ENCODE measurements at places on chromosomes 7 and 10.

DNA sequence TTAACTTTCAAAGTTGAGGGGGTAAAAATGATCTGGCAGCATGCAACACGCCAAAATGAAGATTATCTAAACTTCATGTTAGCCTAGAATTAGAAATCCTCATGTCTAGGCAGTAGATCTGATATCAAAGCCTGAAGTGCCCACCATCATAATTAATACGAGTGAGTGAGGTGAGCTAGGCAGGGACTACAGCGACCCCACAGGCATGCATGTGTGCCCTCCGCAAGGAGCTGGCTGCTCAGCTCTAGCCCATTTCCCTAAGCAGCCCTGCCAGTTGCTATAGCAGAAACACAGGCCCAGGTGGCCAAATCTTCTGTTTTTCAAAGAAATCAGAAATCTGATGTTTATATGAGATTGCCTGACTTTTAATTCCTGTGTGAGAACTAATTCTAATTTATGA is 93.1 kb upstream of the IFRD1 start:
- DNase-seq: no peak

DNA sequence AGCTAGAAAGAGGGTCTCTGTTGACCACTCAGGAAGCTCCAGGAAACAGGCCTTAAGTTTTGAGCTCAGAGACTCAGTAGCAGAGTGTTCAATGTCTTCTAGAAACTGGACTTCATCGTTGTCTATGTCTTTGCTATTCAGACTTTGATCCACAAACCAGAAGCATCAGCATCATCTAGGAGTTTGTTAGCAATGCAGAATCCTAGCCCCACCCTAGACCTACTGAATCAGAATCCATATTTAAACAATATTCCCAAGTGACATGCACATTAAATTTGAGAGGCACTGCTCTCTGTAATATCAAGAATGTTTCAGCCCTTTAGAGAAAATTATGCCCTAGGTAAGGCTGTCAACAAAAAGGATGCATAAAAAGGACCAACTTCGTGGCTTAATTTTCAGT is 12.9 kb upstream of the OGDHL start:
- DNase-seq: no peak

GRCh38 chr7:156115582-156115981 is 303.3 kb upstream of the SHH start:
- DNase-seq: no peak

GRCh38 chr7:115059321-115059720 is 137.4 kb downstream of the MDFIC start:
- DNase-seq: no peak

DNA sequence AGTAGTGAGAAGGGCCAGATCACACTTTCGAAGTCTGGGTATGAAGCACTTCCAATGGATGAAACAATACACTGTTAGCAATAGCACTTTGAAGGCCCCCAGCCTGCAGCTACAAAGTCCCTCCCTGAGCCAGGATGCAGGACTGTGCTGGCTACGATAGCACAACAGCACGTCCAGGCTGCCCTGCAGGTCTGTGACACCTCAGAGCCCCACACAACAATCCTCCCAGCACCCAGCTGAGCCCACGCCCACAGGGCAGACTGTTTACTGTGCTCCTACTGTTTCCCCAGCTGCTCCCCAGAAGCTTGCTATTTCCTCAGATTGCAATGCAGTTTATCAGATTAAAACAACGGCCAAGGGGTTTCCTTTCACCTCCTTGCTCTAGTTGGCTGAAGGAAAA is 71.4 kb downstream of the HTR5A start:
- no peak for DNase-seq

GRCh38 chr10:49831352-49832035 is 69.4 kb upstream of the OGDHL start:
- no peak for DNase-seq

DNA sequence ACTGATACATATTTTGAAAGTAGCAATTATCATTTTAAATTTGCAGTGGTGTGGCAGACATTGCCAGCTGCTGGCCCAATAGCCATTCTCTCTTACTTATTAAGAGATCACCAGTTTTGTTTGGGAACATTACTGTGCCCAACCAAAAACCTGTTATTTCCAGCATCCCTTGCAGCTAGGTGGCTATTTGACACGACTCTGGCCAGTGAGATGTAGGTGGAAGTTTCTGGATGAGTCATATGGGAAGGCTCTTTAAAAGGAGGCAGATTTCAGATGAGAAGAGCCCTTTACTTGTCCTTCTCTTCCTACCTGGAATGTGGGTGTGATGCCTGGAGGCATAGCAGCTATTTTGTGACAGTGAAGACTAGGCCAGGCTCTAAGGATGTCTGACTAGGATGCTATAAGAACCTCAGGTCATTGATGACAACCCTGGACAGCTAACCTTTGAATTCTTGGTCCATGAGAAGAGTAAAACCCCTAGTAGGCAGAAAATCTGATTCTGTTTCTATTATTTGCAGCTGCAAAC is 77.9 kb downstream of the CARD11 start:
- DNase-seq: no peak

- DNase-seq: no peak
Measured at GRCh38 chr7:43956027-43956426, 29.8 kb downstream of the UBE2D4 start.

GRCh38 chr7:78662939-78663338 is 790.5 kb downstream of the MAGI2 start:
- DNase-seq: no peak

- no peak for DNase-seq
Measured at GRCh38 chr10:122375679-122376160, 1.2 kb downstream of the PLEKHA1 start.

DNA sequence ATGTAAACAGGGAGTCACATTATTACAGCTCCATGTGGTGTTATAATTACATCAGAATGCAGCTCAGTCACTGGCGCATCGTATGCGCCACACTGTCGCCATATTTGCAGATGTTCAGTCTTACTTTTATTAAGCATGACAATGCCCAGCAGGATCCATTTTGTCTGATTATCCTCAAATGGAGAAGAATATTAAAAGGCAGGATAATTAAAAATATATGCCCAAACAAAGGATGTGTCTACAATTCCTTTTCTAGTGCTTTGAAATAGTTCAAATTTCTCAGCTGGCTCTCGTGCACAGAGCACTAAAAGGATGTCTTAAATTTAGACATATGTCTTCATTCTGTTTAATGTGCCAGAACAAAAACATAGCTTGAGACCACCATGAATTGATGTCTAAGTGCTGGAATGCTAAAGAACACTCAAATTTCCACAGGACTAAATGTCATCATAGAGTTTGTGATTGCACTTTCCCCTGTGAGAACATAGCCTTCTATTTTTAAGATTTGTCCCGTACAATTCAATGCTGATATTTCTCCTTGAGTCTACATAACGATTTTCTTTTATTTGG is 168.0 kb downstream of the DKK1 start:
- DNase-seq: no peak

DNA sequence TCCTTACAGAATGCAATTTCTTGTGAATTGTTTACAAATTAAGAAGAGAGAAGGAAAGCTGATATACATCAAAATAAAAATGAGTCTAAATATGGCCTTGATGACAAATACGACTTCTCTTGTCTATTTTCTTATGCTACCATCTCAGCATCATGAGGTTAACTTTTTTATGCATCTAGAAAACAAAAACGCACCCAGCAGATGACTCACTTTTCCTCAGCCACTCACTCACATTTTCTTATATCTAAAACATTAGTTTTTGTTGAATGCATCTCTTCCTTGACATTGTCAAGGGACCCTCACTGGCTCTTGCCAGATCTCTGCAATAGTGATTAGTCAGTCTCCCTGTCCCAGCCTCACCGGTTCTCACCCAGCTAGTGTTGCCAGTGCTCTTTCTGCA is 256.4 kb upstream of the SLC26A5 start:
- no peak for DNase-seq

DNA sequence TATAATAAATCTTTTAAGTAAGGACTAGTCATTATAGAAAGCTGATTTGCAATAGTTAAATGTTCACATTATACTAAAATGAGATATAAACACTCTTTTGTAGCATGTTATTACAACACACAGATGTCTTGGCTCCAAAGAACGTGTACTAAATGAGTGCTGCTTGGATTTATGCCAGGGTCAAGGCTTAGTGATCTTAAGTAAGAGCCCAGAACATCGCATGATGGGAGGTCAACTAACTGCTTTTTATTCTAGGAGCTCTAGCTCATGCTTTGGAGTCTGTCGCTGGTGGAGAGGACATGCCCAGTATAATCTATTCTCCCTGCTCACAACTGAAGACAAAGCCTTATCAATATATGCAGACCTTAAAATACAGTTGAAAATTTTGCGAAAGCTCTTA is 315.1 kb downstream of the BBS9 start:
- peak; percentile 55 for DNase-seq

GRCh38 chr10:8043569-8044306 is 10.8 kb upstream of the GATA3 start:
- DNase-seq: no peak

- DNase-seq: peak; percentile 78
Measured at GRCh38 chr10:31062856-31063255, 31.2 kb upstream of the ZNF438 start.

GRCh38 chr10:103238506-103239252 is 7.0 kb upstream of the RPEL1 start:
- DNase-seq: no peak

DNA sequence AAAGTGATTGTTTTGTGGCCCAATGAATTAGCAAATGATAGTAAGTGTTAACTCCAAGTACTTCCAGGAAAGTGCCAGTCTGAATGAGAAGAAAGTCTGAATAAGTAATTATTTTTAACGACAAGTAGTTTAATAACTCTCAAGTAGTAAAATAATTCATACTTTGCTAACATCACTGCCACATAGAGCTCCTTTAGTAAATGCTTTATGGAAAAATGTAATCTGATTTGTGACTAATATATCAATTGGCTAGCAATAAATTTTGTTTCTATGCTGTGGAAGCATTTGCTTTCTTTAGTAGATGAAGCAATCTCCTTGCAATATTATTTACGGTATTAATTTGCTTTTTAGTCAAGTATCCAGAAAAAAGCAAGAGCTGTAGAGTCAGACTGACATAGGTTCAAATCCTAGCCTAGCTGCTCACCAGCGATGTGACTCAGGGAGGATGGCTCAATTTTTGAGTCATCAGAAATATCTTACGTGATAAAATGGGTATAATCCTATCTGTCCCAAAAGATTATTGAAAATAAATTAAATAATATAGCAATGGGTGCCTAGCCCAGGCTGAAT is 329.3 kb downstream of the FGFR2 start:
- DNase-seq: no peak

- no peak for DNase-seq
Measured at GRCh38 chr10:33025039-33025438, 67.0 kb upstream of the ITGB1 start.

DNA sequence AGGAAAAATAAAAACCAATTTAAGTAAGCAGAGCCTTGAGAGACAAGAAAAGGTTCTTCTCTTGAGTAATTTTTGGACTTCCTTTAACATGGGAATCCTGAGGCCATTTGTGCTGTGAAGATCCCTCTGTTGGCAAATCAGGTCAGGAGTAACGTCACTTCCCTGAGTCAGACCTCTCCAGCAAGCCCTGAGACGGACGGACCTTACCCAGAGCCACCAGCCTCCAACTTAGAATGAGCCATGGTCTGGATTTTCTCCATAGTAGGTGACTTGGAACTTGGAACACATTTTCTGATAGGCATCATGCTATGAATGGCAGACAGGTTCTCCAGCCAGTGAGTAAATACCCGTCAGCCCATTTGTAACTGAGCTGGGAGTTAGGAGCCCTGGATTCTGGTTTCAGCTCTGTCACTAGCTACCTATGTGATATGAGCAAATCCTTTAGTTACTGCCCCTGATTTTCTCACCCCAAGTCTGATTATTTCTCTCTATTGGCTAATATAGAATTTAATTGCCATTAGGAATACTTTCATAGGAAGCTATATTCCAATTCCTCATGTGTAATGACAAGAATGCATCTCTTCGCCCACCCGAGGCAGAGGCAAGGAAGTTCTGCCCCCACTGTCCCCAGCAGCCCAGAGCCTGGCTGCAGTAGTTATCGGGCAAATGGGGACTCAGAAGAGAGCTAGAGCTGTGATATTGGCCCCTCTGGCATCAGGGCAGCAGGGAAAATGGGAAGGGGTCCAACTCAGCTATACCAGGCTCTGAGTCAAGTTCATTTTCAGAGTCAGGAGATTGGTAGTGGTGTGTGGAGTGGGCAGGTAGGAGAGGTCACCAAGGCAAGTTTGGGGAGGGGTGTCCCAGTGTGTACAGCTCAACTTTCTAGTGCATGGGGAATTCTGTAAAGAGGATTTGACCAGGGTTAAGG is 153.7 kb upstream of the AGK start:
- no peak for DNase-seq

DNA sequence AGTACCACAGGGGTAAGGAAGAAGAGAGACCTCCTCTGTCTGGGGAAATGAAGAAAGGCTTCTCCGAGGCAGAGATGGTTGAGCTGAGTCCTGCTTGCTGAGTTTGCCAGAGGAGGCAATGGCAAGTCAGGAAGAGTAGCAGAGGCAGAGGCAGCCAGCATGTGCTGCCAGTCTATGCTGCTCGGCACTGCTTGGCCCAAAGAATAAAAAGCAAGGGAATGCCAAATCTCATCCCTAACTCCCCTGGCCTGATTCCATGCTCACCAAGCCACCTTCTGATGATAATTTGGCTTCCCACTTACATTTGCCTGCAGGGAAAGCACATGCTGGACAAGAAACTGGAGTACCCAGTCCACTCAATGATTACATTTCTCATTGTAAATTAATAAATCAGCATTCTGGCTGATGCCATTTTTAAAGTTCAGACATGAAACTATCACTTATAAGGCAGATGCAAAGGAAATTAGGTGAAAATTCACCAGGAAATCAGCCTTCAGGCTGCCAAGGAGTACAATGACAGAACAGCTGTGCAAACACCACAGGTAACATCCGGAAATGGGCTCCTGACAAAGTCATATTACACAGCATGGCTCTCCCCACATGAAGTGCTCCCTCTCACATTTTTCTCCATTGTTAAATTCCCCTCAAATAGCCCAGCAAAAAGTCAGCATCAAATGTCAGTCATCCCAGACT is 245.9 kb downstream of the MTERF1 start:
- DNase-seq: no peak

DNA sequence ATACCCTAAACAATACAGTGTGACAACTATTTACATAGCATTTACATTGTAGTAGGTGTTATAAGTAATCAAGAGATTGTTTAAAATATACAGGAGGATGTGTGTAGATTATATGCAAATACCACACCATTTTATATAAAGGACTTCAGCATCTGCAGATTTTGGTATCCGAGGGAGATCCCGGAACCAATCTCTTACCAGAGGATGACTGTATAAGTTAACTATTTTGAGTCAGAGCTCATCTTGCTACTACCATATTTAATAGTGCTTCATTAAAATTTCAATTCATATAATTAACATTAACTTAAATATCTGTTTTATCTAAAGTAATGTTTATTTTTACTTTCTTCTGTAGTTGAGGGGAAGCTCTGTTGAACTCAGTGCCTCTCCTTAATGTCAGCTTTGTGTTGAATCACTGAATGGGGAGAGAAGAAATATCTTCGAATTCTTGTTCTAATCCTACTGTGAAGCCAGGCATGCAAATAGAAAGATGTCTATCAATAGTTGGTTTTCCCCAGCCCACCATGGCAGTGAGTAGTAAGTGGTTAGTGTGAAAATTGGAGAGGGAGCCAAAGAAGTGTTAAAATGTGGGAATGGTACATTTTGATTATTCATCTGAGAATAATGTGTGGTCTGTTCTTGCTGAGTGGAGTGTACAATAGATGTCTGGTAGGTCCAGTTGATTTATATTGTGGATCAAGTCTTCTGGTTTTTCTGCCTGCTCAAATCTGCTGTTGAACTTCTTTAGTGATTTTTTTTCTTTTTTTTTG is 90.1 kb upstream of the CYP26C1 start:
- no peak for DNase-seq

Measured in forelimb muscle (tissue), 1 donor.